ENCODE measurements at places on chromosomes 6 and 20.

- DNase-seq = no peak
Measured at GRCh38 chr6:31622684-31623091, 2.2 kb downstream of the PRRC2A start.

GRCh38 chr6:24648276-24648675, 2.3 kb upstream of the KIAA0319 start:
- DNase-seq = no peak

DNA sequence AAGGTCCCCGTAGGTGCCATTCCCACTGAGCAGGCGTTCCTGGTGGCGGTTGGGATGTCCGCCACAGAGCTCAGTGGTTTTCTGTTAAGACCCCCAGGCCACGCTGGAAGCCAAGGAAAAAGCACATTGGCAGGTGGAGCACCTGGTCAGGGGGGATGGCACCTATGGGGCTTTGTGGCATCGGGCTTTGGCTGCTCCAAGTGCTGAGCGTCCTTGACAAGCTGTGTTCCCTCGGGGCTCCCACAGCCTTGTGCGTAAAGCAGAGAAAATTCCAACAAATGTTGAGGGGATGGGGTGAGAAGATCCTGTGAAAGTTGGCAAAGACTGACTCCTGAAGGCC, 135.4 kb downstream of the JPH2 start:
- no peak for DNase-seq

GRCh38 chr6:162854734-162855191, 127.0 kb downstream of the PACRG start:
- DNase-seq = no peak

DNA sequence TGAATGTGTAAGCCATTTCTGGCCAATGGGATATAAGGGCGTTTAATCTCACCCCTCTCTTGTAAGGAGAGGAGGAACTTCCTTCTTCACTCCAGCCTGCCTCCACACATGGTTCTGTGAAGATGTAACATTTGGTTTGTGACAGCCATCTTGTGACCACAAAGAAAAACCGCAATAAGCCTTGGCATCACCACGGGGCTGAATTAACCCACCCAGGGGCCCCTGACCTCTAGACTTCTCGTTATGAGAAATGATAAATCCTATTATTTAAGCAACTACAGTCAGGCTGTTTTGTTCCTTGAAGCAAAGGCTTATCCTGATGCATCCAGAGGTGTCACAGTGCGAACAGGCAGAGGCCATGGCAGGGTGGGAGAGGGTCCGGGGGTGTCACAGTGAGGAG, 139.7 kb downstream of the CDC5L start:
- DNase-seq = no peak

DNA sequence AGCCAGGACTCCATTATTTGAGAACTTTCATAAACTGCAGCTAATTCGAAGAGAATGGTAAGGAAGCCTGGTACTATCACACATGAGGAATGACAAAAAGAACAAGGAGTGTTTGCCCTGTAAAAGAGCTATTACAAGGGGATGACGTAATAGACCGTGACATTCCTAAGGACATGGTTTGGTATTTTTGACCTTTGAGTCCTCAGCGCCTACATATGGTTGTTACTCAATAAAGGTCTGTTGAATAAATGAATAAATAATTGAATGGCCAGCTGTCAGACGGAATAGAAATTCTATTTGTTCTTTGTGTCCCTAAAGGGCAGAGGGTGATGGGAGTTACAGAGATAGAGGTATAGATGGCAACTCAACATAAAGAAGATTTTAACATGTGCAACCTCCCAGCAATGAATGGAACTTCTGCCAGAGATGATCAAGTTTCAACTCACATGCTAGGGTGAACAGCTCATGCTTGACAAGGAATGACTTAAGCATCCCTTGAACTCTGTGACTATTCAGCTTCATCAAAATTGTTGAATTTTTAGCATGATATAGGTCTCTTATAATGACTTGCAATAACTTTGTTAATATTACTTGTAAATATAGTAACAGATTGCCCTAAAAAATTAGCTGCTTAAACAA, 115.4 kb downstream of the TENT5A start:
- DNase-seq = no peak

DNA sequence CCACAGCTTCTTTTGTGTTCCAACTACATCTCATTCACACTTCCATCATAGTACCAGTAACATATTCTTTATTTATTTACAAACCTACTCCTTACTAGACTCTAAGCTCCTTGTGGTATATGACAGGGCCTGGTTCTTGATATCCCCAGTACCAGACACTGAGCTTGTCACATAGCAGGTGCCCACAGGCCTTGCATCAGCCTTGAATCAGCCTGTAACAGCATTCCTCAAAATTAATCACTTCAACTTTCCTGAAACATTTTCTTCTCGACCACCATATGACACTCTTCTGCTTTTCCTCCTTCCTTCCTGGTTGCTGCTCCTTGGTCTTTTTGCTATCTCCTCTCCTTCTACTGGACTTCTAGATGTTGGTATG, 24.7 kb upstream of the SRPK1 start:
- DNase-seq = no peak

- peak; percentile 87 for DNase-seq
Measured at GRCh38 chr6:113147544-113147943, 709.6 kb upstream of the MARCKS start.

DNA sequence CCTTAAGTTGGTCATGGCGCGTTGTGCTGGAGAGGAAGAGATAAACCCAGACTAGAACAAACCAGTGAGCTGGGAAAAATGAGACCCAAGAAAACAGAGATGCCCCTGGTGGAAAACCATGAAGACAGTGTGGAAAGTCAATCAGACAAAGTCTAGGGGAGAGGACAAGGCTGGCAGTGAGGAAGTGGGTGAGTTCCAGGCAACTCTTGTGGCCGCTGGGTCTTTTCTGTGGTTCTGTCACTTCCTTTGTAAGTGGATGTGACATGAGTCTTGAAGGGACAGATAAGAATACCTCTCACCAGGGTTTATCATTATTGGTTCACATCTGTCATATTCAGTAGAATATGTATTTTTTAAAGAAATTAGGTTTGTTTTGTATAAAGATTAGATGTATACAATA, 738.4 kb downstream of the DHX35 start:
- DNase-seq = no peak

DNA sequence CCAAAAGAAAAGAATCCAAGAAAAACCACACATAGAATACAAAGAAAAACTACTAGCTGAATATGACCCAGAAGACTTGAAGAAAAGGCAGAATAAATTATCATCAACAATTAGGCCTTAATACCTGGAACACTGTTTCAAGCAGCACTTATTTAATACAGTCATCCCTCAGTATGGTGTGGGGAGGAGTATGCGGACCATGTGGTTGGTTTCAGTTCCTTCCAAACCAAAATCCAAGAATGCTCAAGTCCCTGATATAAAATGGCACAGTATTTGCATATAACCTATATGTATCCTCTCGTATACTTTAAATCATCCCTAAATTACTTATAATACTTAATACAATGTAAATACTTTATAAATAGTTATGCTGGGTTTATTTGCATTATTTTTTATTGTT, 16.1 kb downstream of the CDK19 start:
- DNase-seq = no peak

DNA sequence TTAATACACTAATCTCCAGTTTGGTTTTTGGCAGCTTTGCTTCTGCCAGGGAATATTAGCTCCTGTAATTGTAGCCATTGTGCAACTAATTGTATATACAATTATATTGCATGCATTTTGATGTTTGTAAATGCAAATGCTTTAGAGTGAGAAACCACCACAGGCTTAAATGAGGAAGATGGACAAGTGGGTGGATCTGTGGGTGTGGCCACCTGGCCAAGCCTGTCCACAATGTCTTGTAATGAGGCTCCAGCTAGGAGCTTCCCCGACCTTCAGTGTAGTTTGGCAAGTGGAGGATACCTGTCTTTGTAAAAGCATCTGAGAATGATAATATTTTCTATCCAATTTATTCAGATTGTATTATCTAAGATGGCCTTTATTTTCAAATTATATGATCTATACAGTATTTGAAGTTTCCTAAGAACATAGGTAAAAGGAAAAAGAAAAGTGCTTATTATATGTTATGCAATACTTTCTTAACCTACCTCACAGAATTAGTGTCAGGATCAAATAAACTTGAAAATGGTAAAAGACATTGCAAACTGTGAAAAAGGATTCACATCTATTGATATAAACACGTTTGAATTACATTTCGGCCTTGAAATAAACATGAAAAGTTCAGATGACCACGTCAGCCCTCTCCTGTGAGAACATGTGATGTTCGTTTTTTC, 49.3 kb upstream of the ARID1B start:
- DNase-seq = no peak

DNA sequence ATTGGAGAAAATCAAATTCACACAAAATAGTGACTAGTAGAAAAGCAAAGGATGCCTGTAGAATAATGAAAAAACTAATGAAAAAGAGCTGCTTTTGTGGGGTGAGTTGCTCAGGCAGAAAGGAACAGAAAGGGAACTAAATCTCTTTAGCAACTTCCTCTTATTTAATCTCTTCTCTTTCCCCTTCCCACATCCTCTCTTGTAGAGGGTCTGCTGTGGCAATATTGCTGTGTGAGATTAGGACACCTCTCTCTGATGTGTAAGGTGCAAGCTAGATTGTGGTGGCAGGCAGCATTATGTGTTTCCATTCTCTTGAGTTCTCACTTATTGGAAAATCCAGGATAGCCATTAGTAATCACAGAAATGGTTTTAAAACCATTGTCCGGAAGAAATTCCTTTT, 49.7 kb downstream of the SYNE1 start:
- no peak for DNase-seq

- peak; percentile 4 for DNase-seq
Measured at GRCh38 chr6:170024940-170025339, 265.9 kb downstream of the DLL1 start.

DNA sequence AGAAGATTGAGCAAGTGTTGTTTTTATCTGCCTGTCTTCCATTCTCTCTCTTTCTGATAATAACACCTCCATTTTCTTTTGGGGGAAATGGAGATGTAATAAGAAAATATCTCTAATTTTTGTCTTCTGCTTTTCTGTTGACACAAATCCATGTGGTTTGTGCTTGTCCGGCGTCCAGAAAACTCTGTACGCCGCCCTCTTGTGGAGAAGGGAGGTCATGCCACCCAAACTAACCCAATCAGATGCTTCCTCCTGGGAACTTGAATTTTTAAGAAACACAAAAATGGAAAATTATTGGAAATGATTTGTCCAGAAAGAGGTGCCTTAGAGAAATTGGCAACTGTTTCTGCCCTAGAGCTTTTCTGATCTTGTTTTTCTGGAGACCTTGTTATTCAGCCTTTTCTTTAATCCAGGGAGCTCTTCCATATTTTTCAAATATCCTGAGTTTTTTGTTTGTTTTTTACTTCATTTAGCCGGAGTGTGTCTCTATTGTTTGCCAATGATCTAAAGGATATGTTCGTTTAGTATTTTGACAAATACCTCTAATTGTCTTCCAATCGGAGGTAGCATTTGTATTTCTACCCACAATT, 17.8 kb upstream of the FNDC1 start:
- peak; percentile 21 for DNase-seq

DNA sequence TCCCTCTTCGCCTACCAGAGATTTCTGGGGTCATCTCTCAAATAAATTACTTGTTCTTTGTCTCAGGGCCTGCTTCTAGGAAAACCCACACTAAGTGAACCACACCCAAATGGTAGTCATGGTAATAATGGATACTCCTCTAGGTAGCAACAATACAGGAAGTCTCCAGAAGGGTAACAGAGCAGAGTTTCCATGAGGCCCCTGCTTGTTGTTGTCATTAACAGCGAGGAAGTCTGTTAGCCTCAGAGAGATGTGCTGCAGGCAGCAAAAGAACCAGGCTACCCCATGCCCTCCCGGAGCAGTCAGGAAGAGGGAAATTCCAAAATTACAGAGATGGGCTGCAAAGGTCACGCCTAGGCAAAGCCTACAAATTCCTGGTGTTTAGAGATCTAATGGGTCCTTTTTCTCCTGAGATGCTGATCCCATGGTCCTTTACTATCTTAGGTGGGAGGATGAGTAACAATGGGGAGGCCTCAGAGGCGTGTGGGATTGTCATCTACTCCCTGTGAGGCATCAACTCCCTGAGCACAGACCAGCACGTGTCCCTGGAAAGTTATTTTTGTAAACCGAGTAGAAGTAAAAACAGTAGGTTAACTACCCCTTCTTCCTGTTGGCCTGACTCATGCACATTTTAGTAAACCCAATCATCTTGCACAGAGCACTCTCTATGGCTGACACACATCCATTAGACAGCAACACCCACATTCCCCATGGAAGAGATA, 10.1 kb downstream of the ISM1 start:
- no peak for DNase-seq

GRCh38 chr6:87636315-87636714, 46.4 kb downstream of the ORC3 start:
- DNase-seq = no peak

DNA sequence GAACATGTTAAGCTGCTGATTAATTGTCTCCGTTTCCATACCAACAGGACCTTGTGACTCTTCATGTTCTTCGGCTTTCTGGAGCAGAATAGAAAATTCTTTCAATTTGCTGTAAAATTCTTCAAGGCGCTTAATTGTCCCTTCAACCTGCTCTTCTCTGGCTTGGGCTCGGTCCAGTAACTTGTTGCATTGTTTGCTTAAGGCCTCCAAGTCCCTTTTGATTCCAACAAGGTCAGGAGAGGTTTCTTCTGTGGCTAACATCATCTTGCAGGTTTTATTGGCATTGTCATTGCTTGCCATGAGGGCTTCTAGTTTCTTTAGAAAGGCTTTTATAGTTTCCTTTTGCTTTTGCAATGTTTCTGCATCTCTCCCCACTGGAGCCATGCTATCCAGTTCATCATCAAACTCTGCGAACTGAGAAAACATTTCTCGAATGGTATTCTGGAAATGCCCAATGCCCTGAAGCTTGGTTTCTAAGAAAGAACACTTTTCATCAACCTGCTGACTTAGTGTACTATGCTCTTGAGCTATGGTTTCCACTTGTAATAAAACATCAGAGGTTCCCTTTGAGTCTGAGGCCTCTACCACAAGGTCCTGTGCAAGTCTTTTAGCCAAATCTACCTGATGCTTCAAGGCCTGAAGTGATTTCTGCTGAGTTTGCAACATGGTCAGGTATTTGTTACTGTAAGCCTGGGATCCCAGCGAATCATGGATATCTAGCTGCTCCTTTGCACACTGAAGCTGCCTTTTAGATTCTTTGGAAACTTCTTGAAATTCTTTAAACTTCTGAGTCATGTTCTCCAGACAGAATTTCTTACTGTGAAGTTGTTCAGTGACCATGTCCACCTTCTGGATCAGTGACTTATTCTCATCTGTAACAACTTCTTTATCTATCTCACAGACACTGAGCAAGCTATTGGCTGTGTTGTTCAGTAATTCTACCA, 90.2 kb downstream of the DST start:
- no peak for DNase-seq

DNA sequence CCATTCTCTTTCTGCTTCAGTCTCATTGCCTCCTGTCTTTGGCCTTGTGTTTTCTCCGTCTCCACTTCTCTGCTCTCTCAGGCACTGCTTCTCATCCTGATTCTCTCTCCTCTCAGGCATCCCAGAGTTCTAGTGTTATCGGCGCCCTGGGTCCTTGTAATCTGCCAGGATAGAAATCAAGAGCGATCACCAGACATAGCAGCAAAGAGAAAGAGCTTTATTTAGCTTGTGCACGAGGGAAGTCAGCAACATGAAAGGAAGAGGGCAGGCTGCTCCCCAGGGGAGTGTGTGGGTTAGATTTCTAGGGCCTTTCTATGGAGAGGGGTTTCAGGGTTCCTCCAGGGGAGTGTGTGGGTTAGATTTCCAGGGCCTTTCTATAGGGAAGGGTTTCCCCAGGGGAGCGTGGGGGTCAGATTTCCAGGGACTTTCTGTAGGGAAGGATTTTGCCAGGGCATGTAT, 32.5 kb downstream of the SUN5 start:
- DNase-seq = no peak

- DNase-seq = peak; percentile 77
Measured at GRCh38 chr6:5315881-5316280, 54.6 kb downstream of the FARS2 start.
